ENCODE measurements at places on chromosomes 13 and 19. TPM values are rescaled to one million over a fixed set of nuclear protein-coding genes. Genes with fewer than 3 reads are reported as not detected.
A peak's percentile ranks its signal among the peaks of the same experiment; 100 is the strongest.

Gene URAD
- not detected for total RNA-seq

Gene DAND5
- total RNA-seq, result 0.20 TPM

Gene KLHL26
- 12.5 TPM for total RNA-seq

DNA sequence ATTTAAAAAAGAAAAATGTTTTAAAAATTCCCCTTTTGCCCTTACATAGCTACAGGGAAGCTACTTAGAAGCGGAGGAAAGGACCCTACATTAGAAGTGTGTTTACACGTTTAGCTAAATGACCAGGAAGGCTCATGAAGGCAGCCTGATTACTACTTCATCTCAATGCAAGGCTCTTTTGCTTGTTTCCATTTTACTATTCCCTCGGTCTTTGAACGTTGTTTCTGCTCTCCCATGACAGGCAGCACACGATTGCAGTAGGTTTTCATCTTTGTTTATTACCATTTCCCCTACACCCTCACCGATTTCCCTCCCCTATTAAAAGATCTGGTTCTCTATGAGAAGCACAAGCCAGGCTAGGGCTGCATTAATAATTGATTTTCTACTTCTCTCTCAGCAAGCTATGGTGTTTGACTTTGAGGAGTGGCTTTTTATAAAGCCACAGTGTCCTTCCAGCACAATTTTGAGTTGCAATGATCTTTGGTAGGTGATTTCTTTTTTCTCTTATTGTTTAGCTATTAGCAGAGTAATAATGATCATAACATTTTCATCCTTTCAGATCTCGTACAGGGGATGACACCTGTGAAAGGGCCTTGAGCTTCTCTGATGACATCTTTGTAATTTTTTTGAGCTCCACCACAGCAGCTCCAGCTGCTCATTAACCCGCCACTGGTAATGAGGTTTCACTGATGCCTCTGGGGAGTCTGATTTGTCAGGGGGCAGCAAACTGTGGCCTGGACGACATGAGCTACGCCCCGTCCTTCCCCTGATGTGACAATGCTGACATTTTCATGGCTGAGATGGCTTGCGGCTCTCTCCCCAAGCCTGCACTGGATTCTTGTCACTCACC lies 670.3 kb downstream of the UQCRFS1 start:
- H3K4me3 ChIP-seq, result no peak overlapping the region
- no peak for DNase-seq
- no peaks in the 10 kb centered on the region for H3K4me1 ChIP-seq
- H3K27me3 ChIP-seq, result peaks cover 41% of the 10 kb centered on the region
- H3K27ac ChIP-seq, result no peak overlapping the region

- no peaks in the 10 kb centered on the region for H3K4me1 ChIP-seq
- H3K27ac ChIP-seq, result no peak overlapping the region
Measured at GRCh38 chr13:51912511-51913225, 50.9 kb downstream of the CCDC70 start.

DNA sequence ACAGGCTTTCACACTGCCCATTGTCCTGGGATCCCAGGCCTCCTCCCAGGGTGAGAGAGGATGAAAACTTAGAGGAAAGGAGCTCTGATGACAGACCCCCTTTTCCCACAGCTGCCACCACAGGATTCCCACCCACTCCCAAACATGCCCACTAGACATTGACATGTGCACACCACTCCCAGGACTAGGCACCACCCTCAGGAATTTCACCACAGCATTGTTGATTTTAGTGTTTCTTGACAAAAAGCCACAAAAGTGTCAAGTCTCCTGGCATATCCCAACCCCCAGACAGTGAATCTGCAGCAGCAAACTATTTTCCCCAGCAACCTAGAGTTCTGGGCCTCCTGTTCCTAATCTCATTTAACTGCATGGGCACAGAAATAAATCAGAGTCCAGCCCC lies 10.1 kb downstream of the ZNF714 start:
- no peaks in the 10 kb centered on the region for H3K27me3 ChIP-seq
- no peak overlapping the region for H3K27ac ChIP-seq
- H3K4me1 ChIP-seq, result no peaks in the 10 kb centered on the region
- DNase-seq, result no peak
- no peak overlapping the region for H3K4me3 ChIP-seq

DNA sequence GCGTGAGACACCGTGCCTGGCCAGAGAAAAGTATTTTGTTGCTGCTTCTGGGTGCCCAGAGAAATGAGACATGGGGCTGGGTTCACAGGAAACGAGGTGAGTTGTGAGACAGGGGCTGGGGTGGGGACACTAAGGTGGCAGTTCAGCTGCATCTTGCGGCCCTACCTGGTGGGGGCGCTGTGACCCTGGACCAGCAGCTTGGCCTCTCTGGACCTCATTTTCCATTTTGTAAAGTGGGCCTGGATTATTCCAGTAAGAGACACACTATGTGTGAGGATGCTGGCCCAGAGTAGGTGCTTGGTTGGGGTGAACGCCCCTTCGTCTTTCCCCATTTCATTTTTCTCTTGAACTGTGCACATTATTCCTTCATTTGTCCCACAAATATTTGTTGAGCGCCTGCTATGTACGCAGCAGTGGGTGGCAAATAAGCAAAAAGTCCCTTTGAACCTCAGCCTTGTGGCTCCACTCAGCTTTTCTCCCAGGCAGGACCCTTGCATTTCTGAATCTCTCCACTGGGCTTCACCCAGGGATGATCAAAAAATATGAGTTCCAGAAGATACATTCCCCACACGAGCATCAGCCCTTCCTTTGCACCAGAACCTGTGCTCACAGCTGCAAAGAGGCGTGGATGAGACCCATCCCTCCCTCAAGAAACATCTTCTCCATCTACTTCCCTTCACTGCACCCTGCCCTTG lies 26.6 kb upstream of the OR10H1 start:
- H3K4me3 ChIP-seq, result no peak overlapping the region
- no peak for DNase-seq
- no peak overlapping the region for H3K27ac ChIP-seq
- H3K4me1 ChIP-seq, result peaks cover 11% of the 10 kb centered on the region

DNA sequence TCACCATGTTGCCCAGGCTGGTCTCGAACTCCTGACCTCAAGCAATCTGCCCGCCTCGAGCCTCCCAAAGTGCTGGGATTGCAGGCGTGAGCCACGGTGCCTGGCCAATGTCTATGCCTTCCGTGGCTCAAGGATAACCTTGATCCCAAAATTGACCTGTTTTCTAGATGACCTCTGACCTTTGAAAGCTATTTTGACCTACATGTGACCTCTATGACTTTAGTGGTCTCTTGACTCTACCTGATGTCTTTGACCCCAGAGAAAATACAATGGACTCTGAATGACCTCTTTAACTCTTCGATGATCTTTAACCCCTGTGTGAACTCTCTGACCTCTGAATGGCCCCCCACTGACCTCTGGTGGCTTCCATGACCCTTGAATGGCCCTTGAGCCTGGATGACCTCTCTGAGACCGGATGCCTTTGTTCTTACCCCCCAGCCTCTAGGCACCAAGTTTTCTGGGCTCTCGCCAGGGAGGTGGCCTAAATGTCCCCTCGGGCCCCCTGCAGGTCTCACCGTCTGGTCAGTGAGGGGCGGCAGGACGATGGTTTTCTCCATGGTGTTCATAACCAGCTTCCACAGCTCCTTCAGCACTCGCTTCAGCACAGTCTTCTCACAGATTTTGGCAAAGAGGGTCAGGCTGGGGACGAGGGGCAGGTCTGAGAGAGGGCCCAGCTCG lies 63.7 kb downstream of the UNC13A start:
- no peaks in the 10 kb centered on the region for H3K4me1 ChIP-seq
- no peaks in the 10 kb centered on the region for H3K36me3 ChIP-seq
- DNase-seq, result no peak
- no peak overlapping the region for H3K4me3 ChIP-seq
- no peak overlapping the region for H3K27ac ChIP-seq
- H3K27me3 ChIP-seq, result peaks cover 23% of the 10 kb centered on the region

- no peaks in the 10 kb centered on the region for H3K27me3 ChIP-seq
- H3K4me3 ChIP-seq, result no peak overlapping the region
- no peaks in the 10 kb centered on the region for H3K36me3 ChIP-seq
- peaks cover 44% of the 10 kb centered on the region for H3K4me1 ChIP-seq
- no peak for DNase-seq
- H3K27ac ChIP-seq, result peak overlapping the region; percentile 42
Measured at GRCh38 chr19:18967358-18968146, 26.5 kb upstream of the HOMER3 start.

DNA sequence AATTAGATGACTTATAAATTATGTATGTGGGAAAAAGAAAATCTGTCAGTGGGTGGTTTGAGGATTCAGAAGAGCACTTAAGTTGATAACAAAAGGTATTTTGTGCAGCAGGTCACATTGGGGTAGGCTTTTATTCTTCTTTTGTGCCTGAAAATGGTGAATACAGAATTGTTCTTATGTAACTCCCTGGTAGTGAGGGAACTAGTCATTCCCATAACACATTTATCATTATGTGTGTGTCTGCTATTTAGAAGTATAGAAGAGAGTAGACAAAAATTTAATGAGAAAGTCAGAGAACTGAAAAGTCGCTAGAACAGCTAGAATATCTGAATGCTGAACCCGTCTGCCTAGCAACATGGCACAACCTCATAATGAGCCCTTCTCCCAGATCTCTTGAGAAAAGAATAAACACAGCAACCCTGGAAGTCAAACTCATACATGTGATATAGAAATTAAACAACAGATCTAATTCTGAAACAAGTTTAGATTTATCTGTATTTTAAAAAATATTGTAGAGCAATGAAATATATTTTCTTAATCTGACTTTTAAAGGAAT lies 111.8 kb upstream of the EDNRB start:
- no peaks in the 10 kb centered on the region for H3K36me3 ChIP-seq
- H3K27ac ChIP-seq, result no peak overlapping the region
- H3K4me3 ChIP-seq, result no peak overlapping the region
- DNase-seq, result no peak
- no peaks in the 10 kb centered on the region for H3K4me1 ChIP-seq

DNA sequence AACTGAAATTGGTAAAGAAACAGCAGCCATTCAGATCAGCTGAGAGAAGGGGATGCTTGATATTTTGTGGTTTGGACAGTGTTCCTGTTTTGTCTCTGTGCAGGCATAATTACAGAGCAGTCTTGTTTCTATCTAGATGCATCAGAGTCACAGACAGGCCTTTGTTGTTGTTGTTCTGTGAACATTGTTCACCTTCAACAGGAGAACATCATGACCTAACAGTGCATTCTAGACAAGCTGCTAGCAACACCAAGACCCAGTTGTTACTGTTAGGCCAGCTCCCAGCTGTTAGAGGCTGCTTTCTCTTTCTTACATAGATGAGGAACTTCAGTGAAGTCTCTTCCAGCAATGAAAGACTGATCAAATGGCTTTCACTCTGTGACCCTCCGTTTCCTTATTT lies 8.5 kb upstream of the LSR start:
- H3K4me1 ChIP-seq, result no peaks in the 10 kb centered on the region
- no peak overlapping the region for H3K27ac ChIP-seq
- H3K36me3 ChIP-seq, result no peaks in the 10 kb centered on the region

GRCh38 chr19:48443256-48443655 lies 2.5 kb upstream of the GRWD1 start:
- DNase-seq, result no peak
- H3K27ac ChIP-seq, result no peak overlapping the region
- H3K4me1 ChIP-seq, result peaks cover 23% of the 10 kb centered on the region
- H3K4me3 ChIP-seq, result no peak overlapping the region
